Stimulated activated CD4-positive, alpha-beta T cell treated with anti-CD3 and anti-CD28 coated beads, Interleukin-1b, Interleukin-23, amount 100 ng/mL, for 1 hour (primary cell): ENCODE measurements at places on chromosomes 4 and X.

DNA sequence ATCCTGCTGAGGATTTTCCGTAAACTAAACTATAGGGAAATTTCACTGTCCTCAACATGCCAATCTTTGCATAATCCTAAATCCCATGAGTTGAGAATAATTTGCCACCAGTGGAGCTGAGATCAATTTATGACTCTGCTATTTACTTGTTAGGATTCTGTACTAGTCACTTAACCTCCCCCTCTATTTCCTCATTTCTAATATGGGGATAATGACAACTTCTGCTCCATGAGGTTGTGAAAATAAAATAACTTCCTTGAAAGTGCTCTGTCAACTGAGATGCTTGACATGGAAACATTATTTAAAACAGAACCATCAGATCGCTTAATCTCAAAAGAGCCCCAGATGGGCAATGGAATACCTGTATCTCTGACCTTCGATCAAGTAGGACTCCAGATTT is 2.6 kb upstream of the FGF16 start:
- DNase-seq: no peak

DNA sequence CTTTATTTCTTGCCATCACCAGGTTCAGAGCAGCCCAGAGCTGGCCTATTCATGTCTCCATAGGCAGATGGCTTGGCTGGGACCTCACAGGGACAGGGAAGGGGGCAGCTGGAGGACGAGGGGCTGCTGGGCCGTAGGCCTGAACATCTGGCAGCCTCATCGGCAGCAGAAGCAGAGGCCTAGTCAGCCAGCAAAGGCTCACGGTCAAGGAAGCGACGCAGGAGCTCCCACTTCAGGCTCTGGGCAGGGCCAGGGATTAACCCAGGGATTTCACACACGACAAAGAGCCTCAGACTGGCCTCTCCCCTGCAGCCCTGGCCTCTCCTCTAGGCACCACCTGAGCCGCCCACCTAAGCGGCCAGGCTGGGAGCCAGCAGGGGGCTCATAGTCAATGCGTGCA is 46.0 kb upstream of the MAN2B2 start:
- DNase-seq: no peak

DNA sequence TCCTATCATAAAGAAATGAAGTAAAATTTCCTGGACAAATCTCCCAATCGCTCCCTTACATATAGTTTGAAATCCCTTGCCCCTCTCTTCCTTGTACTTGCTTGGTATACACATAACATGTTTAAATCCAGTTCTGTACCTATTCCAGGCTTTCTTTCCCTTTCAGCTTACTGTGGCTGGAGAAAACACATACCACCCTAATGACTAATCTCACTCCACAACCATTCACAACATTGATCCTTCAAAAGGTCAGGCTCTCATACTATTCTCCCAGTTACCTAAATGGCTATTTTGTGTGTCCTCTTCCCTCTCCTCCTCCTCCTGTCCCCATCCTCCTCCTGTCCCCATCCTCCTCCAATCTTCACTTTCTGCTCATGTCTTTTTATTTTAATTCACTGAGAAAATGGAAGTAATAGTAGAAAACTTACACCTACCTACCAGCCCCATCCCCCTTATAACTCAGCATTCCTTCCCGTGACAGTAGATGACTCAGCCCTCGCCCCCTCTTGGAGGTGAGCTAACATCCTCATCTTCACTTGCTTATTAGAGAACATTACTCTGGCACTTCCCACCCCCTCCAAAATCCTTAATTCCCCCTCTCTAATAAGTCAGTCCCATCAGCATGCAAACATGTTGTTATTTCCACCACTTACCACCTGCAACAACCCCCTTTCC is 77.5 kb downstream of the IL15 start:
- no peak for DNase-seq

DNA sequence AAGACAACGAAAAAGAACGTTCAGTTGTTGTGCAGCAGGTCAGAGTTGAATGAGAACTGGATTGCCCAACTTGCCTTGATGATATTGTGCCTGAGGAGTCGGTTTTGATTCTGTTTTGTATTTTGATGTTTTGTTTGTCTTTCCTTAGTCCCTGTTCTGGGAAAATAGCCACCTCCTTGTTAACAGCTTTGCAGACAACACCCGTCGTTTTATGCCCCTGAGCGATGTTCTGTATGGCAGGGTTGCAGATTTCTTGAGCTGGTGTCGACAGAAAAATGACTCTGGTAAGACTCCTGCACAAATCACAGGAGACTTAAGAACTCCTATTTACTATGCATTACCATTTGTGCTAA is 4.5 kb downstream of the BST1 start:
- DNase-seq: no peak

GRCh38 chrX:105738162-105738561 is 84.2 kb upstream of the NRK start:
- DNase-seq: no peak
